Fibroblast of skin of back (primary cell): ENCODE measurements at places on chromosomes 16 and 17.
A peak's percentile ranks its signal among the peaks of the same experiment; 100 is the strongest.

DNA sequence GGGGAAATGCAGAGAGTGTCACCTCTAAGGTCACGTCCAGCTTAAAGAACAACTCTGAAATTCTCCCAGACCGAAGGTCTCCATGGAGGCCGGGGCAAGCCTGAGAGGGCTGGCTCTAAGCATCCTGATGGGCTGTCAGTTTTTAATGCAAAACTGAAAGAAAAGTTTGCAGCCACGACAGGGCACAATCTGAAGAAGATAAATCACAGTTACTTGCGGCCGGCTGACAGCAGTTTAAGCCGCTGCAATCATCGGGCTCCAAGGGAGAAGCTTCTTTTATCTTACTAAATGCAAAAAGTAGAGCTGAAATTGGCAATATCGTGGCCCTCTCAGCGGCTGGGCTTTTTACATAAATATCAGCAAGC, 168.8 kb downstream of the CYLD start:
- DNase-seq: no peak

DNA sequence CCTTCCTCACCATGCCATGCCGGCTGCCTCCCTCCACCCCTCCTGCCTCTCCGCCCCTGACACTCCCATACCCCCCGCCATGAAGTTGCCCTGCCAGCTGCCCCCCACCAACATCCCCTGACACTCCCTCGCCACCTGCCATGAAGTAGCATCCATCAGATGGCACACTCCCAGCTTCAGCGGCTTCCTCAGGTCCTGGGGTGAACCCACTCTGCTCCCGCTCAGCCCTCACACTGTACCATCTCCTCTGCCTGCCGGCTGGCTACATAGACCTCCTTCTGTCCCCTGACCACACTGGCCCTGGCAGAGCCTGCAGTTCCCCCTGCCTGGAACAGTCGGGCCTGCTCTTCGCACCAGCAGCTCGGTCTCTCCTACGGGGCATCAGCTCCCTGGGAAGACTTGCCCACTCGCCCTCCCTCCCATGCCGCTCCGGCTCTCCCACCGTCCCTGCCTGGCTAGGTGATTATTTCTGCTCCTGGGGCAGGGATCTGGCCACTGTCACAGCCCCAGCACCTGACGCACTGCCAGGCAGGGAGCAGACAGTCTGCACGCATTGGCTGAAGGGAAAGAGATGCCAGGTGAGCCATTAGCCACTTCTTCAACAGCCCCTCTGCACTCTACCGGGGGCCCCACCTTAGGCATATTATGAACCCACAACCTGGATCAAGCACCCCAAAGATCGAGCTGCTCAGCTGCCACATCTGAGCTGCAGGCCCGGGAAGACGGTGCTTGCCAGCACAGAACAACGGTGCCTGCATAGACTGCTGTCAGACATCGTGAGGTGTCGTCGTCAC, 9.0 kb downstream of the CANT1 start:
- no peak for DNase-seq

DNA sequence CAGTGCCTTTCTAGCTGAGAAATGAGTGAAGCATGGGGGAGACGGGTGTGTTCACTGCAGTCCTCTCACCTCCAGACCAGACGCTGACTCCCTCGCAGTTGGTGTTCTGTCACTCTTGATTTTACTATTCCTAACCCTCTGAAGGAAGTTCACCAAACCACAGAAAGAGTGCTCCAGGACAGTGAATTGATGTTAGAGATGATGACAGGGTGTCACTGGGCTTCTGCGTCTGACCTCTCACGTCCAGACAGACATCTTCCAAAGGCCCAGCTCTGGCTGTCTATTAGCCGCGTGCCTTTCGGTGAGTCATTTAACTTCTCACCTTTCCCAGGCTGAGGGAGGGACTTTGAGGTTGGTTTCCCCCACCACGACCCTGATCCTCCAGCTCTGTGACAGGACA, 8.2 kb downstream of the CRAMP1 start:
- no peak for DNase-seq

DNA sequence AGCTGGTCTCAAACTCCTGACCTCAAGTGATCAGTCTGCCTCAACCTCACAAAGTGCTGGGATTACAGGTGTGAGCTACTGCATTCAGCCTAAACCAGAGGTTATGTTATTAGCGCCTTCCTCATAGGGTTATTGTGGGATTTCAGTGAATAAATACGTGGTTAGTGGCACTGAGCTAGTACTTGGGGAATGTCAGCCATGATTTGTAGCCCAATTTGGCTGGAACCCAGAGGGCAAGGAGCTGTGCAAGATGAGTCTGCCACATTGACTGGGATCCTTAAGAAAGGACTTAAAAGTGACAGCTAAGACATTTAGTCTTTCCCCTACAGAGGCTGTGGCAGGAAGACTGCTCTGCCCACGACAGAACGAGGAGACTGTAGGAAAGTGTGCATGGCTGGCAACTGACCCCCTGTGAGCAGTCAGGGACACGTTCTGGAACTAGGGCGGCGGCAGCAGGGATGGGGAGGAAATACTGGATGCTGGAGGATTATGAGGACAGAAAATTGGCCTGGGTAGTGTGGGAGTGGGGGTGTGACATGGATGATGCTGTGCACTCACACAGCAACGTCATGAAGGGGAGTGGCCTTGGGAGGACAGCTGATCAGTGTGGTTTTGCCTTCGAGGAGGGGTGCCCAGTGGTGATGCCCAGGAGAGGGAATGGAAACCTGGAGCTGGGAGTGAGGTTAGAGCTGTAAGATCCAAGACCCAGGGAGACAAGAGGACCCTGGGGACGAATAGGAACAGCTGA, 14.6 kb downstream of the ATP5PD start:
- DNase-seq: peak; percentile 84

GRCh38 chr17:27608328-27609230, 22.4 kb upstream of the LGALS9 start:
- no peak for DNase-seq

GRCh38 chr16:73707863-73708262, 588.8 kb upstream of the PSMD7 start:
- no peak for DNase-seq

DNA sequence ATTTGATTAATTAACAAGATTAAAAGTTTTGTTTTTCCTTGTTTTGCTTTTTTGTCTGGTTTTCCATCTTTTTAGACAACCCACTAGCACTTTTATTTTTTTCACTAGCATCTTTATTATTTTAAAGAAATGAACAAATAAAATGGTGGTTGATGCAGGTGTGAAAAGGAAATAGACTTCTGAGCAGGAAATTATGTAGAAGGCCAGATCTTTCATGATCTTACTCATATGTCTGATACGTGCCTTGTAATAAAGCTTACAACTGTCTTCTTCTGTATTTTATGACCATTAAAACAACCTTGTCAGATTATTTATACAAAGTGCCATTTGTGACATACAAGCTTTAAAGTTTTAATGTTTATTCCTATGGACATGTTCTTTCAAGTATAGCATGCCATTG, 6.3 kb downstream of the SLFN12L start:
- no peak for DNase-seq

DNA sequence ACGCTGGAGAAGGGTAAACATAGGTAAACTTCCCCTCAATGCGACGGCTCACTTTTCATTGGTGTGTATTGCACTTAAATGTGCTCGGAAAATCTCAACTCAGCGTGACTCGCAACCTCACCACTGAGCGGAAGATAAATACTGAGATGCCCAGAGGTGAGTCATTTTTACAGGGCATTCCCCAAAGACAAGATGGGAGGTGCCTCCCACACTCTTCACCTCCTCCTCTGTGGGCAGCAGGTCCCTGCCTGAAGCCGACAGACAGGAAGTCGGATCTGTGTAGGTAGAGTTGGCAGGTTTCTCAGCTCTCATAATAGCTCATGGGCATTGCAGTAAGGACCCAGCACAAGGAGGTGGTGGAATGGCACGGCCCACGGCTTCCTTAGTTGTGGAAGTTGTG, 274.6 kb upstream of the HSBP1 start:
- peak; percentile 76 for DNase-seq

GRCh38 chr16:85309656-85310587, 197.7 kb upstream of the CIBAR2 start:
- no peak for DNase-seq

DNA sequence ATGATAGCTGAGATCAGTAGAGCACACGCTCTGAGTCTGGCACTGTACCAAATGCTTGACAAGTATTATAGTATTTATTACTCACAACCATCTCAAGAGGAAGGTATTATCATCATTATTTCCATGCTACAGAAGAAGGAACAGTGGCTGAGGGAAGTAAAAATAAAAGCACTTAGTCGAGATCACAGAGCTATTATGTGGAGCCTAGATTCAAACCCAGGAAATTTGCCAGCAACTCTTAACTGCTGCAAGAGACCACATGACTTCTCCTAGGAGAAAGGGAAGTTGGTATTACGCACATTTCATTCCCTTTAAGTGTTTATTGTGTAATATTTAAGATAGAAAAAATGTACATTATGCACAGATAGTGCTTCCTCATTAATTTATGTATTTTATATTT, 1.0 kb upstream of the RHOT1 start:
- peak; percentile 72 for DNase-seq

DNA sequence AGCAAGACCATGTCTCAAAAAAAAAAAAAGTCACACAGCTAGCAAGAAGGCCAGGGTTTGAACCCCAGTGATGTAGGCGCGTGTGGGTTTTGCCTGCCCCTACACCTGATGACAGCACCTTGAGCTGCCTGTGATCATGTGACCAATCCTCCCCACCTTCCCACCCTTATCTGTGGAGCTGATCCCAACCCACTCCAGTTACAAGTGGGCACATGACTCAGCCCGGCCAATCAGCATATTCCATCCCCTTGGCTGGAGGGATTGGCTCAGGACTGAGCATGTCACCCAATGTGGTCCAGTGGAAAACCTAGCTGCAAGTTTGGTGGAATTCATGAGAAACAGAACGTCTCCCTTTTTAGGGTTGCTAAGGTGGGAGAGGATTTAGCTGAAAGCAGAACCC, 6.6 kb downstream of the TMEM114 start:
- no peak for DNase-seq

GRCh38 chr16:84228256-84228838, 11.5 kb downstream of the KCNG4 start:
- peak; percentile 91 for DNase-seq

GRCh38 chr16:89949121-89949742, 677 bp downstream of the DEF8 start:
- DNase-seq: no peak

- no peak for DNase-seq
These were observed 1.0 kb downstream of the RNF166 start for GRCh38 chr16:88705076-88705684.

- peak; percentile 57 for DNase-seq
These were observed 87.2 kb upstream of the CACNG5 start for GRCh38 chr17:66747578-66748275.

GRCh38 chr16:79717333-79718137, 117.0 kb upstream of the MAF start:
- no peak for DNase-seq

DNA sequence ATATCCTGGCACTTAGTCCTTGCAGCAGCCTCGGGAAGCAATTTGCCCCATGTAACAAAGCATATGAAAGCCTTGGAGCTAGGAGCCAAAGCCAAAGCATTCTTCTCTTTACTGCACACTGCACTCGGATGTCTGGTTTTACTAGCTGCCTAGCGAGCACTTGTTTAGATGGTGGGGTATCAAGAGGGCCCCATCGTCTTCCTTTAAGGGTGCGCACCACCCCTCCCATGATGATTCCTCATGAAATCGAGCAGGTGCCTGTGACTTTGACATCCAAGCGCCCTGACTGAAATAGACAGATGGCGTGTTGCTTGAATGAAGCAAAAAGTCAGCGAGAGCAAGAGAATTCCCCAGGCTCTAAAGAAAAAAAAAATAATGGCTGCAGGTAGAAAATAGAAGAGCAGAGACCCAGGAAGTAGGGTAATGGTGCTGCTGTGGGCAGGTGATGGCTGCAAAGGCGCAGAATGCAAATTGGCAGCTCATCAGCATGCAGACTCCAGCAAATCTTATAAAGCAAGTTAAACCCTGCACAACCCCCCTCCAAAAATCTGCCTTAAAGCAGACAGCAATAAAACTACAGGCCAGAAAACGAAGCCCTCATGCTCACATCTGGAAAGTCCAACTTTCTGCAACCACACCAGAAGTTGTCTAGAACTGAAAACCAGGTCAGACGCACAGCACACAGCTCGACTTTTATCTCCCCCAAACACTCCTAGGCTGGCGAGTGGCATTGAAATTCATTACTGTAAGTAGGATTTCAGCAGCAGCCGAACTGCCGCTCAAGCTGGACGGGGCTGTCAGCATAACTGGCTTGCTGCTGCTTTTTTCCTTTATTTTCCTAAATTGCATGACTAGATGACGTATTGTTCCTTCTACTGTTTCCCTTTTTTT, 384.3 kb downstream of the RBFOX1 start:
- DNase-seq: no peak
